Occipital lobe (tissue), 3 donors: ENCODE measurements at places on chromosomes 13 and 19. TPM values are rescaled to one million over a fixed set of nuclear protein-coding genes. Genes with fewer than 3 reads are reported as not detected.

DNA sequence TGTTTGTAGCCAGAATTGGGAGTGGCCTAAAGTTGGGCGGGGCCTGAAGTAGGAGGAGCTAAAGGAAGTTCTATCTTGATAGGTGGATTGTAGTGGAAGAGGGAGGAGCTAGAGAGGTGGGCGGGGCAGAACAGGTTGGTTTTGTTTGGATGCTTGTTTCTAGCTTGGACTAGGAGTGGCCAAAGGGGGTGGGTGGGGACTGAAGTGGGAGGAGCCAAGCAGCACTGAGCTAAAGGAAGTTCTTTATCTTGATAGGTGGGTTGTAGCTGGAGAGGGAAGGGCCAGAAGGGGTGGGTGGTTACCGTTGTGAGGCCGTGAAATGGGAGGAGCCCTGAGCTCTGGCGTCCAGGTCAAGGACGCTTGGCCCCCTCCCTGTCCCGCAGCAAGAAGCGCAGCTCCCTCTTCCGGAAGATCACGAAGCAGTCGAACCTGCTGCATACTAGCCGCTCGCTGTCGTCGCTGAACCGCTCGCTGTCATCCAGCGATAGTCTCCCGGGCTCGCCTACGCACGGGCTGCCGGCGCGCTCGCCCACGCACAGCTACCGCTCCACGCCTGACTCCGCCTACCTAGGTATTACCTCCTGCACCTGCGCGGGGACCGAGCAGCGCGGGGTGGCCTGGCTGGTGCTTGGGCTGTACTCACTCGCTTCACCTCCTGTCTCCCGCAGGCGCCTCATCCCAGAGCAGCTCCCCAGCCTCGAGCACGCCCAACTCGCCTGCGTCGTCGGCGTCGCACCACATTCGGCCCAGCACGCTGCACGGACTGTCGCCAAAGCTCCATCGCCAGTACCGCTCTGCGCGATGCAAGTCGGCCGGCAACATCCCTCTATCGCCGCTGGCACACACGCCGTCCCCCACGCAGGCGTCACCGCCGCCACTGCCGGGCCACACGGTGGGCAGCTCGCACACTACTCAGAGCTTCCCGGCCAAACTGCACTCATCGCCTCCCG is 8.0 kb downstream of the DNASE2 start:
- no peak for DNase-seq

GRCh38 chr19:19510432-19510831 is 4.9 kb downstream of the TSSK6 start:
- DNase-seq, result no peak

Gene CNN1
- total RNA-seq, result not detected

Gene TEAD2
- 10.0 TPM for total RNA-seq

DNA sequence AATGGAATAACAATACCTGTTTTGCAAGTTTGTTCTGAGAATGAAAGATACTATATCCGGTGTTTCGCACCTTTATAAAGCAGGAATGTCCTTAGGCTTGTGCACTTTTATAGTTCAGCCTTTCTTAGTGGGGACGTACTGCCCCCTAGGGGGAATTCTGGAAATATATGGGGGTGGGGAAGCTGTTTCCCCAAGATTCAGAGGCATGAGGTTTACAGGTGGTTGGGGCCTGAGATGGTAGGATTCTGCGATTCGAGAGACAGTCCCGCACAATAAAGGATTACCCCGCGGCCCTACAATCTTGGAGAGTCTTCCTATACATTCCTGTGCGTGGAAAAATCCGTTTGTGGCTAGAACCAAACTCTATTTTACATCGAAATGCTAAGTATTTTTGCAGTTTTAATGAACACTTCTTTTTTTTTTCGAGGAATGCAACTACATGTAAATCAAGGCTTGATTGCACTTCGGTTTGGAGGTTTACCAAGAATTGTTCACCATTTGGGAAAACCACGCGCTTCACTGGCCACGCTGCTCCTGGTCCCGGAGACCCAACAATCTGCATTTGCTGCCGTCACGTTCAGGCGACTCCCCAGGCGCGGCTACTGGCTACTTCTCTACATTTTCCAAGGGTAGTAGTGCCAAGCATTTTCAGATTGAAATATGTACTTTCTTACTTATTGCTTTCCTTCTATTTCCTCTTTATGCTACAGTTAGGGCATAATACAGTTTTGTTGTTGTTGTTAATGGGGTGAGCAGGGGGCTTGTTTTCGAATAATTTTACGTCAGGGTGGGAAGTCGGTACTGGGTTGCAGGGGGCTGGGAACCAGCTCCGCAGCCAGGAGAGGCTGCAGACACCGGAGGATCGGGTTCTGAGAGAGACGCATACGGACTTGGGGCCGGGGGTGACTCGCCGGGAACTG is 830 bp downstream of the NEK5 start:
- peak; percentile 10 for DNase-seq

GRCh38 chr13:100917011-100917410 is 242.4 kb upstream of the TMTC4 start:
- no peak for DNase-seq

DNA sequence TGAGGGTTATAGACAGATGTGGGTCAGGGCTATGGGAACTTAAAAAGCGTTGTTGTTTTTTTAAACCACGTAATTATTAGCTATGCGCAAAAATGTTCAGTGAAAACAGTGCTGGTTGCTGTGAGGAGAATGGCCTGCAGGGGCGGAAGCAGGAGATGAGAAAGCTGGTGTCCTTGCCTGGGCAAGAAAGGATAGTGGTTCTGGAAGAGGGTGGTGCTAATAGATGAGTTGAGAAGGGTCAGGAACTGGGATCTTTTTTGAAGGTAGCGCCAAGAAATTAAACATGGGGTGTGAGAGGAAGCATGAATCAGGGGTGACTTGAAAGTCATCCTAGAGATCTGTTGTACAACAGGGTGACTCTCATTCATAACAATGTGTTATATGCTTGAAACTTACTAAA is 4.8 kb upstream of the SMG9 start:
- DNase-seq, result no peak

GRCh38 chr19:44927746-44928145 is 13.3 kb downstream of the APOC1 start:
- DNase-seq, result no peak

GRCh38 chr19:952680-953444 is 27.0 kb downstream of the ARID3A start:
- no peak for DNase-seq

Gene CLDND2
- total RNA-seq, result not detected

GRCh38 chr19:5481957-5482356 is 26.7 kb downstream of the ZNRF4 start:
- no peak for DNase-seq

GRCh38 chr19:34320277-34320676 is 44.7 kb upstream of the GPI start:
- no peak for DNase-seq
